ENCODE measurements at places on chromosomes 2 and 18.

DNA sequence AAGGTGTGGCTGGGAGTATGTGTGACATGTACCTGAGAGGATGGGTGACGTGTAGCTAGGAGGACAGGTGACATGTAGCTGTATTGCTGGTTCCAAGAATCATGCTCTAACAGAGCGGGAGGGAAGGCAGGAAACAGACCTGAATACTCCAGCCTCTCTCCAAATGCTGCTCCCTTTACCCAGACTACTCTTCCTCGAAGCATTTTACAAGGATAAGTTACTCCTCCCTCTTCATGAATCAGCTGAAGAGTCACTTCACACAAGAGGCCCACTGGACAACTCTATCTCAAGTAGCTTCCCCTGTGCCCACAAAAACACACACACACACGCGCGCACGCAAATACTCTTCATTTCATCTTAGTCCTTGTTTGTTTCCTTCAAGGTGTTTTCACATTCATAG is 52.6 kb upstream of the KIDINS220 start:
- no peak for DNase-seq

DNA sequence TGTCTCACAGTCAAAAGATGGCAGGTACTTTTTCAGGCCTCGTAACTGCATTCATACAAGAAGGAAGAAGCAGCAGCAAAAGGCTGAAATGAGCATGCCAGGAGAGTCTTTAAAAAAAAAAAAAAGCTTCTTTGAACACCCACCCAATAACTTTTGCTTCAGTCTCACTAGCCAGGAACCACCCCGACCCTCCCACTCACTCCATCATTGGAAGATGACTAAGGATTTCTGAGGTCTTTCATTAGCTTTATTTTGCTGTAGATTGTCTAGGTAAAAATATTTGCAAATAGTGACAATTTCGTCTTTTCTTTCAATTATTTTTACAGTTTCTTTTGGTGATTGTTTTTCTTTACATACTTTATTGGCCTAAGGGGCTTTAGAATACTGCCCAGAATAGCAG is 37.9 kb downstream of the RBBP8 start:
- no peak for DNase-seq

- DNase-seq: no peak
Measured at GRCh38 chr2:186457908-186458307, 28.2 kb upstream of the ZC3H15 start.

GRCh38 chr2:189254268-189254883 is 74.8 kb upstream of the COL5A2 start:
- DNase-seq: no peak

DNA sequence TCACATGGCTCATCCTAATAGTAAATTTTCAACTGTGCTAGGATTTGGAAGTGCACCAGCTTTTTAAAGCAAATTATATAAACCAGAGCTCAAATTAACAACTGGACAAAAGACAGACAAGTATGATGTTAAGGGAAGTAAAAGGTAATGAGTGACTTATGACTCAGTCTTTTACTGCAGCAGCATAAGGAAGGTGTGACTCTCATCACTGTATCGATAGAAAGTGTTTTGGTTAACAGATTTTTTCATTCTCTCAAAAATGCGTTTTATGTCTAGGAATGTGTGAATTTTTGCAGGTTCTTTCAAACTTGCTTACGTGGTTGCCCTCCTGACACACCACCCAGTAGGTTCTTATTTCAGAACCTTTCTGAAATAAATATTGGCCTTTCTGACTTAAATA is 244.2 kb upstream of the BOD1L2 start:
- no peak for DNase-seq

GRCh38 chr18:41096504-41096903 is 858.5 kb upstream of the PIK3C3 start:
- DNase-seq: no peak

DNA sequence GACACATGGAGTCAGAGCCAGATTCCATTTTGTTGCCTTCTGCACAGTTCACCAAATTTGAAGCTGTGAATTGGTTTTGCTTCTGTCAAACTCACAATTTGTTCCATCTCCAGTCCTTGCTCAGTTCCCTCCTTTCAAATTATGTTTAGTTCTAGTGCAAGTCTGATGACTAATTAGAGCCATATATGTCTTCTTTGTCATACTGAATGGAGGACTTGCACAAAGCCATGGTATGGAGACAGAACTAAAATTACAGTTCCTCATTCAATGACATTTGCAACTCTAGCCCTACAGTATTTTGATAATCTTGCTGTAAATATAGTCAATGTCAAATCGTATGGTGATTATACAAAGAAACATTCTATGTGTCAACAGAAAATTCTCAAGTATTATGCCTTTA is 936.9 kb upstream of the CELF4 start:
- no peak for DNase-seq

DNA sequence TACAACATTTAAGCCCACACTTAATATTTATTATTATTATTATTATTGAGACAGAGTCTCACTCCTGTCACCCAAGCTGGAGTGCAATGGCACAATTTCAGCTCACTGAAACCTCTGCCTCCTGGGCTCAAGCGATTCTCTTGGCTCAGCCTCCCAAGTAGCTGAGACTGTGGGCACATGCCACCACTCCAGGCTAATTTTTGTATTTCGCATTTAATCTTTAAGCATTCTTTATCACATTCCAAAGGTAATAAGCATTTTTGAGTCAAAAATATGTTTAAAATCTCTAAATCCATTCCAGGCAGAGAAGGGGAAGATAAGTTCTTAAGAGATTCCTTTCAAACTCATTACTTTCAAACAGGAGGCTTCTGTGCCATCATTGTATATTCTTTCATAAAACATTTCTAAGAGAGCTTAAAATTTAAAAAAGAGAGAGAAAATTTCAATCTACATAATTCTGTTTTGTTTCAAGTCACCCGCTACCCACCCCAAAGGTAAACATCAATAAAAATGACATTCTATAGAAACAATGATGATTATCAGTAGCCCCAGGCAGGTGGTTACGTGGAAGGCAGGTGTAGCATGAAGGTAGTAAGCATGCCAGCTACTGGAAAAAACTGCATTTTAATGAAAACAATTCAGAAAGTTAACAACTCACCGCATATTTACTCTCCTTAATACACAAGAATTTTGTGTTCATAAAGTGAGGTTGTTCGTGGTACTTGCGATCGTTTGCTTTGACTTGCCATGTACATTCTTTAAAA is 84.4 kb upstream of the NARS1 start:
- no peak for DNase-seq

GRCh38 chr18:63119647-63120046 is 199.9 kb downstream of the BCL2 start:
- DNase-seq: no peak

DNA sequence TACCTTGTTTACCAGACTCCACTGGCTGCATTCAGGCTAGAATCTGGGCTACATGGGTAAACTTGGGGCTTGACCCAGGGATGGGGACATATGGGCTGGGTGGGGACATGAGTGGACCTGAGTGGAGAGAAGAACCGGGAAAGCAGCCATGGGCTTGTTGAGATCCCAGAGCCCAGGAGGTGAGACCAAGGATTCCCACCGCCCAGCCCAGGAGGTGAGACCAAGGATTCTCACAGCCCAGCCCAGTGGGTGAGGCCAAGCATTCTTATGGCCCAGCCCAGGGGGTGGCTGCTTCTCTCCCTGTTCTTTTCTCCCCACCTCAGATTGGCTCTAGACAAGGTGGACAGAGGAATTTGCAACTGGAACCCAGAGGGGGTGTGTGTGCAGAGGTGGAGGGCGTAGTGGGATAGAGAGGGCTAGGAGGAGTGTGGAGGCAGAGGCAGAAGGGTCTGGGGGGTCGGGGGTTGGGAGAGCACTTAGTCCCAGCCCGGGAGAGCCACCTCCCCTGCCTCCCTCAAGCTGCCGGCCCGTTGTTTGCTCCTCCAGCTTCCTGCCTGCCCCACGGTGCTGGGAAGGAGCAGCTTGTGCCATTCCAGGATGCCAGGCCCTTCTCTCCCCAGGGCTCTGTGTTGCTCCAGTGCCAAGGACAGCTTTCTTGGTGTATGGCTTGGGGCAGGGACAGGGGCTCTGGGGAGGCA is 25.6 kb downstream of the GLI2 start:
- no peak for DNase-seq

- peak; percentile 77 for DNase-seq
Measured at GRCh38 chr2:217886720-217887309, 116.0 kb downstream of the TNS1 start.

DNA sequence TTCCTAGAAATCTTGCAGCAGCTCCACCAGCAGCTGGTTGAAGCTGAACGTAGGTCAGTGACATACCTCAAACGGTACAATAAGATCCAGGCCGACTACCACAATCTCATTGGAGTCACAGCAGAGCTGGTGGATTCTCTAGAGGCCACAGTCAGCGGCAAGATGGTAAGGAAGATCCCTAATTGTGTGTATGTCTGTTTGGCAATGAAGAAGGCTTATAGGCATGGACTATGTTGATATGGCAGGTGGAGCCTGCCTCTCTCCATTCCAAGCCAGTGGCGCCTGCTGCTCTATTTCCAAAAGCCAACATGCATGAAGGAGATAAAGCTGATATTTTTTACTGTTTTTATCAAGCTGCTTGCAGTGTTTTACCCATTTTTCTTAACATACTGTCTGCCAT is 36.8 kb downstream of the ARMC9 start:
- no peak for DNase-seq

DNA sequence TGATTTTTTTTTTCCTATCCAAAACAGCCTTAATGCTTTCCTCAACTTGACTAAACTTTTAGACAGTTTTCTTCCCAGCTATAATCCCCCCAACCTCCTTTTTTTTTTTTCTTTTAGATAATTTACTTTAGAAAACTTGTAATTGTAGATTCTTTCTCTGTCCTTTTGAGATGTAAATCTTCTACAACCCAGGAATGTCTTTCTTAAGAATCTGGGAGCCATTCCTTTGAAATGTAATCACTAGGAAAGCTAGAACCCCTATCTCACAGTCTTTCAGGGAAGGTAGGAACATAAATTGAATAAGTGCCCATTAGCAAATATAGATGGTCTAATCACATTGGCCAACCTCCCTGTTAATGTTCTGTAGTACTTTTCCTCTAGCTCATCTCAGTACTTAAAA is 285.4 kb downstream of the NUP35 start:
- no peak for DNase-seq

DNA sequence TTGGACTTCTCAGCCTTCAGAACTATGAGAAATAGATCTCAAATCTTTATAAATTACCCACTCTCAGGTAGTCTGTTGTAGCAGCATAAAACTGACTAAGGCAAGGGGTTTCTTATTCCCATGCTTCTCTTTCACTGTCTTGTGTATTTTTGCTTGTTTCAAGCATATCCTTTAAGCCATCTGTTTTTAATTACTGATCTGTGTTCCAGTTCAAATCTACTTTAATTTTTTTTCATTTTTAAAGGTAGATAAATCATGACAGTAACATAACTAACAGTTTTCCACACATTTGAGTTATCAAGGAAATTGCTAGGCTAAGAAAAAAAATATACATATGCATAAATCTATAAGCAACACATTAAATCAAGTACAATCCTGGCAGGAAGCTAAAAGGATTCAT is 317.9 kb upstream of the TNP1 start:
- DNase-seq: no peak

Measured in neural crest cell (in vitro differentiated cells).